ENCODE measurements at places on chromosomes 4 and X.
A peak's percentile ranks its signal among the peaks of the same experiment; 100 is the strongest.

GRCh38 chr4:144591401-144591800 is 54.6 kb upstream of the HHIP start:
- DNase-seq: no peak

DNA sequence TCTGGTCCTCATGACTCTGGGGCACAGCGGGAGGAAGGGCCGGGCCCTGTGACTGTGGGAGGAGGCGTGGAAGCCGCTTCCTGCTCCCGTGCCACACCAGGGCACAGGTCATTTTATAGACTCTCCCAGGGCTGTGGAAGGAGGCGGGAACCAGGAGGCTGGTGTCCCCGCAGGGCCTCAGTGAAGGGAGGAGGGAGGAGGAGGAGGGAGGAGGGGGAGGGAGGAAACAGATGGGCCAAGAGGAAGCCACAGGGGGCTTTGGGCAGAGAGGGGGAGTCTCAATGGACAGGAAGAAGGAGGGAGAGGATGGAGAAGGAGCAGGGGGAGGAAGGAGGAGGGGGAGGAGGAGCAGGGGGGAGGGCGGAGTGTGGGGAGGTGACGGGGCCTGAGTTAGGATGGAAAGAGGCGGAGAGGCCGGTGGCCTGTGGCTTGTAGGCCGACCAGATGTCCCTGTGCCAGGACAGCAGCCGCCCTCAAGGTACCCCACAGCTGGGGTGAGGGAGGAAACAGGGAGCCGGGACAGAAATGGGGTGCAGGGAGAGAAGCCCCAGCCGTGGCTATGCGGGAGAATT is 6.2 kb upstream of the PLCXD1 start:
- DNase-seq: no peak

GRCh38 chr4:80172203-80172602 is 25.1 kb upstream of the PRDM8 start:
- DNase-seq: peak; percentile 67

- no peak for DNase-seq
These were observed 653 bp downstream of the BEX1 start for GRCh38 chrX:103063191-103063845.

DNA sequence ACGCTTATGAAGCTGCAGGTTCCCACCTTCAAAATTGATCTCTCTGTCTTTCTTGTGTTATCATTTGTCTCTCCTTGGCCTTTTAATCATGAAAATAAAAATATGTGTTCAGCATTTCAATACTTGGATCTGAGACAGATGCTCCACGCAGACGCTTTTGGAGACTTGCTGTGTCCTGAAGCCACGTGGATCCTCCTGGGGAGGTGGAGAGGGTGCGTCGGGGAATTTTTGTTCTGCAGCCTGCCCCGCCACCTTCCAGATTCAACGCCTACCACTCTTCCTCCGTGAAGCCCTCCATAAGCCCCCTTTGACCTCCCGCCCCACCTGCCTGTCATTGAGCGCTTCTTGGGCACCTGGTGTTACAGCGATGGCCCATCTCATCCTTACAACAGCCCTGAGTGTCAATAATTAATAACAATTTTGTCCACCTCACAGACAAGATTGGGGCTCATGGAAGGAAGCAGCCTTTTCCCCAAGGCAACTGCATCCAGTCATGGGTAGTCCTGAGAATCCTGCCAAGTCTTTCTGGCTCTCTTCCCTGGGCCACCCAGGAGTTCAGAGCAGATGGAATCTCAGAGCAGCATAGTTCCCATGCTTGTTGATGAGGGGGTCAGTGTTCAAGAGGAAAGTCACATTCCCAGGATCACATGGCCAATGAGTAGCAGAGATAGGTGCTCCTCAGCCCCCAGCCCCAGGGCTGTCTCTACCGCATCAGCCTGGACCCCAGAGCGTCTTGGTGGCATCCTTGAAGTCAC is 172.6 kb upstream of the PSAPL1 start:
- no peak for DNase-seq

DNA sequence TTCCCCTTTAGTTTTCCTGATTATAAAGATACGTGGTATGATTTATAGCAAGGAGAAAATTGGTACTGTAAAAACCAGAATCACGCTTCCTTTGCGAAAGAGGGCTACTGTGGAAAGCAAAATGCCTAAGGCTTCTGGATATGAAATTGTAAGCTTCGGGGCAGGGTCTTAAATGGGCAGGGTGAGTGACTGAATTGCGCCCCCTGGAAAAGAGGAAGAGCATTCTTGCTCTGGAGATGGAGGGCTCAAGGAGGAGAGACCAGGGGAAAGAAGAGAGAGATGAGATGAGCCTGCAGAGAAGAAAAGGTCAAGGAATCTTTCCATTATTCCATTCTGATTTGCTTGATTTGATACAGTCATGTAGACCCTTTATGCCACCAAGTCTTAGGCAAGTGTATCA is 13.1 kb upstream of the ETNPPL start:
- no peak for DNase-seq

DNA sequence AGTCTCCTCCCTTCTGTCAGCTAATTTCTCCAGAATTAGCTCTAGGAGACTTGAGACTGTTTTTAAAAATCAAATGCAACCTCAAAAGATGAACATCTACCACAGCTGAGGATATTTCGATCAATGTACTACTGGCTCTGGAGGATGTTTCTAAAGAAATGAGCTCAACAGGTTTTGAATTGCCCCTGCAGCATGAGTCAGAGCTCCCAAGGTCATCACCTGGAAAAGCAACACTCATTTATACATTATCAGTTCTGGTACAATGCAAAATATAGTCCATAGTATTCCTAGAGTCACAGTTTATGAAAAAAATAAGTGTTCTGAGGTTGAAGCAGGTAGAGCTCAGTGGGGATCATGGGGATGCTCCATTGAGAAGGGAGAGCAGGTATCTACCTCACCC is 50.8 kb upstream of the MCF2 start:
- no peak for DNase-seq

DNA sequence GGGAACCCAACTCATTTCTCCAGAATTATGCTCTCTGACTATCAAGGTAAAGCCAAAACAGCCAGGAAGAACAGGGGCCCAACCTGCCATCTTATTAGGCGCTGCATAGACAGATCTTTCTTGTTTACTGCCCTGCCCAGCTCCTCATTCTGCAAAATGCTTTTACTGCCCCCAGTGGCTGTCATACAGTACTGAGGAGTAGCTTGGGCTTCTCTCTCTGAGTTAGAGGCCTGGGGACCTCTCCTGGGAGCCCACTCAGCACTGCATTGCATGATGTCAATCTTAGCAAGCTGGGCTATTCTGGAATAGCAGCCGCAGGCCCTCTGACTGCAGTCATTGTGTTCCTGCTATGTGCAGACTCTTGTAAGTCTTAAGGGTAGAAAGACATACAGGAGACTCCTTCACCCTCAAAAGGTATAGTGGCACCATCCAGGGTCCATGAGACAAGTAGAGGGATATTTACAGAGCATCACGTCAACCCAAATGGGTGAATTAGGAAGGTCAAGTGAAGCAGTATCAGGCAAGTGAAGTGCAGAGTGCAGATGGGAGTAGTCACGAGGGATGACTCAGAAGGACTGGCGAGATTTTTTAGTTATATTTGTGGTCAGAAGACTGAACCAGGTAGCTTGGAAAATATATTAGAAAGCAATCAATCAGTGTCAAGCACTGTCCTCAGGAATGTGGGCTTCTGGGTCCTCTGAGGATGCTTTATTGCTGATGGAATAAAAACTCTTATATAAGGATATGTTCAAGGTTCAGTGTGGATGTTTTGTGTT is 294.1 kb upstream of the SFRP2 start:
- no peak for DNase-seq

DNA sequence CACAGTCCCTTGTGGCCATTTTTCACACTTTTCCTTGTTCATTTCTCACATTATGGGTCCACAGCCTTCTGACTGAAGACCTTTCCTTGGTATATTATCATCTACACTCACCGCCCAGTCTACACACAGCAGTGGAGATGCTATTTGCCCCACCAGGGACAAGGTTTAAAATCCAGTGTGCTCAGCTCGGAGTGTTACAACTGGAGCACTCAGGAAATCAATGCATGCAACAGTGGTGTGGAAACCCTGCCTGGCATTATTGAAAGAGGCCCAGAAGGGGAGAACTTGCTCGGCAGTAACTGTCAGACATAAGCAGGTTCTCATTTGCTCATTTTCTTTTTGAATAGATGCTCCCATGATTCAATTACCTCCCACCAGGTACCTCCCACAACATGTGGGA is 340.9 kb downstream of the DHRSX start:
- no peak for DNase-seq

DNA sequence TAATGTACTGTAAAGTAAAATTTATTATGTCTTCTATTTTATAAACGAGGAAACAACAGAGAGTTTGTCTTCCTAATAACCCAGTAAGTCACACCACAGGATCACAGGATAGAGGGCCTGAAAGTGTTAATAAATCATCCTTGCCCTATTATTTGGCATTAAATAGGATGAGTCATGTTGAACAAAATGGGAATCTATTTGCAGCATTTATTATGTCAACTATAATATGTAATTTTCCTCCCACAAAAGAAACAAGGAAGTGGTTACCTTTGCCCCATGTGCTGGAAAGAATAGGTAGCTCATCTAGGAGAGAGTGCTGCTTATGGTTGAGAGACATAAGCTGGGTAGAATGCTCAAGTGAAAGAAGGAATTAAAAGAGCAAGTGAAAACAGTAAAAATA is 237.6 kb upstream of the NDST3 start:
- DNase-seq: no peak

- DNase-seq: no peak
These were observed 96.4 kb upstream of the ARX start for GRCh38 chrX:25112156-25112555.

DNA sequence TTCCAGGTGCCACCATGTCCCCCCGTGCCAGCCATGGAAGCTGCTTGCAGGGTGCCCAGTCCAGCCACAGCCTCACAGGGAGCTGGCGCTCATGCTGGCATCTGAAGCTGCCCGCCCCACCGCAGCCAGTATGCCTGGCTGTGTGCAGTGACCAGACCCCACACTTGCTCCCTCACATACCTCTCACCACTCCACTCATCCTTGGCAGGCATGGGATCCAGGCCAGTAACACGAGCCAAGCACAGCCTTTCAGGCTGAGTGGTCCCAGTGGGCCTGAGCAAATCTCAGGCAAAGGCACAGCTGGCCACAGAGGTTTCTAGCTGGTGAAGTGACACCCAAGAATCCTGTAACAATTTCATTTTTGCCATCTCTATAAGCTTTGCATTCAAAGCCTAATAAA is 48.4 kb upstream of the SEC24B start:
- no peak for DNase-seq

- DNase-seq: no peak
These were observed 5.5 kb downstream of the SAT1 start for GRCh38 chrX:23788521-23788920.

DNA sequence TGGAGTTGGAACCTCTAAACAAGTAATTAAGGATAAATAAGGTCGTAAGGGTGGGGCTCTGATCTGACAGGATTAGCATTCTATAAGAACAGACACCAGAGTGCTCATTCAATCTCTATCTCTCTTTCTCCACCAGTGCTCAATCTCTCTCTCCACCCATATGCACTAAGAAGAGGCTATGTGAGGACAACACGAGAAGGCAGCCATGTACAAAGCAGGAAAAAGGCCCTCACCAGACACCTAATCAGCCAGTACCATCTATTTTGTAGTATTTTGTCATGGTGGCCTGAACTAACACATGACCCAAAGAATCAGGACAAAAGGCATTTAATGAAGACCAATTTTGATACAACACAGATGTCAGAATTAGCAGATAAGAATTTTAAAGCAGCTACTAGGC is 16.8 kb downstream of the RFC1 start:
- no peak for DNase-seq

DNA sequence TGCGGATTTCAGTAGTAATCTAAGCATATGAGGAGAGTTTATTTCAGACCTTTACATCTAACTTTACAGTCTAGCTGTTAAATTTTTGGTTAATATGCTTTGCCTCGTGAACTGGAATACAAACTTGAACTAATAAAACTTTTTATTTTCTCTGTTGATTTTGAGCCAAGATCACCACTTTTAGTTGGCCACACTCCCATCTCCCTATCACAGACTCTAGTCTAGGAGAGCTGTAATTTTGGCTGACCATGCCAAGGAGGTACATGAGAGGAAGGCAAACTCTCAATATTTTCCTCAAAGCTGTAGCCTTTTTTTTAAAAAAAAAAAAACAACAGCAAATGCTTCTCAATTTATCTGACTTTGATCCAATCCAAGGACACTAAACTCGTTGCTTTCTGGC is 597.5 kb upstream of the PCDH7 start:
- no peak for DNase-seq

GRCh38 chr4:26356081-26356501 is 35.3 kb downstream of the RBPJ start:
- DNase-seq: no peak

DNA sequence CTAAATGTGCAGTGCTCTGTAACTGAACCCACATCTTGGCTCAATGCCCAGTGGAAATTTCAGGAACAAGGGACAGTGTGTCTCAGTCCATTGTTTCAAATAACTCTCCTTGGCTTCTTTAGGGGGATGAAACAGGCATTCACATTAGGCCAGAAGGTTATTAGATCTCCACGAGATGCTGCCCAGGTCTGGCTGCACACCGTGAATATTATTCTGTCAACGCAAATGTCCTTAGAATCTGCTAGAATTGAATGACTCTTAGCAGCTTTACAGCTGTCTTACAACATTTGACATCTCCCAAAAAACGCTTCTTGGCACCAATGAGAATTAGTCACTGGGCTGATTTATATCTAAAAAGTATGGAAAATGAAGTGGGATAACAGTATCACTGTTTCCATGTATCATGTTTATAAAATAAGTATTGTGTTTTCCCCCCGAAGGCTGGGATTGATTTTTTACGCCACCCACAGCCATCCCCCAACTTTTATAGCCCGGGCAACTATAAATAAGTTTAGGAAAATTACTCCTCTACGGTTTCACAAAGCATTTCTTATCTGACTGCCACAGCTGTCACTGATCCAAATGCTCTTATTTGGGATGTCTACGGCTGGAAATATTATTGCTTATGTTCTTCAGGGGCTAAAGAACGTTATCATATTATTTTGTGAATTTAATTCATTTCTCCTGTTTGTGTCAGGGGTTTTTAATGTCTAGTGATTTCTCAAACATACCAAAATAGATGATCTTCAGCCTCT is 559.7 kb upstream of the FAT1 start:
- DNase-seq: no peak

DNA sequence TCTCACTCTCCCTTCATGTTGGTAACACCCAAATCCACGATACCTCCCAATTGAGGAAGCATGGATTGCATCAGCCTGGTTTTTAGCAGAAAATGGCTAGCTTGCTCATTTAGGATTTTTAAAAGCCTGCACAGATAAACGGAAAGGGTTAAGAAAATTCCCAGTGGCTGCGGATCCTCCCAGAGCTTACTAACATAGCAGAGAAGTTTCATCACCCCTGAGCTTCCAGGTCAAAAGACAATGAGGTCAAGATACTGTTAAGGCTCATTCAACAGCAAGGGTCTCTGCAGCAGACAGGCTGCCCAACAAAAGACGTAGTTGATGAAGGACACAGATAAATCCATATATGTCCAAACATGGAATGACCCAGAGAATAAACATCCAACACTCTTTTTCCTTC is 220.2 kb downstream of the ASMT start:
- no peak for DNase-seq

All from CD4-positive, alpha-beta T cell treated with Interleukin-2 at 100 ng/mL for 4 hours (primary cell).